ENCODE measurements at places on chromosomes 11 and 22.

DNA sequence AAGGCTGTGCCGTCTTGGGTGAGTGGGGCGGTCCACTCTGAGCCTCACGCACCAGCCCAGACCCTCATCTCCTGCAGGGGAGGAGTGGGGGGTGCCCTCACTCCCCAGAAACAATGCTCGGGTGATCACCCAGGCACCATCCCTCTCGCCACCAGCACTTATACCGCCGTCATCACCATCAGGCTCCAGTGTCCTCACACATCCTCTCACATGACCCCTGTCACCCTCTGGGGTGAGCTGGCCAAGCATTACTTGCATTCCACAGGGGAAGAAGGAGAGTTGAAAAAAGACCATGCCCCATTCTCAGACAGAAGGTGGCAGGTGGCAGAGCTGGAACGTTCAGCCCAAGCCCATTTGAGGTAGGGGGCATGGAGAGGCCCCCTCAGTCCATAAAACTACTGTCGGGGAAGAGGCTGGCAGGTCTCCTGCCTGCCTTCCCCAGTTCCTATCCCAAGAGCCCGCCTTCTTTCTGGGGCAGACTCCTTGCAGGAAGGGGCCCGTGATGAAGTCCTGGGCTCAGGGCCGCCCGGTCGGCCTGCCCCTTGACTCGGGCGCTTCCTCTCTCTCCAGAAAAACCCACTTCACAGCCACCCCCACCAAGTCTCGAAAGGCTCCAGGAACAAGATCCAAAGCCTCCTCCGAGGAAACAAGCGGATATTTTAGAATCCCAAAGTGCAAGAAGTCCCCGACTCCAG, 153.3 kb downstream of the DSCAML1 start:
- no peak for DNase-seq

GRCh38 chr11:63879598-63880402, 37.2 kb downstream of the RCOR2 start:
- DNase-seq, result no peak

DNA sequence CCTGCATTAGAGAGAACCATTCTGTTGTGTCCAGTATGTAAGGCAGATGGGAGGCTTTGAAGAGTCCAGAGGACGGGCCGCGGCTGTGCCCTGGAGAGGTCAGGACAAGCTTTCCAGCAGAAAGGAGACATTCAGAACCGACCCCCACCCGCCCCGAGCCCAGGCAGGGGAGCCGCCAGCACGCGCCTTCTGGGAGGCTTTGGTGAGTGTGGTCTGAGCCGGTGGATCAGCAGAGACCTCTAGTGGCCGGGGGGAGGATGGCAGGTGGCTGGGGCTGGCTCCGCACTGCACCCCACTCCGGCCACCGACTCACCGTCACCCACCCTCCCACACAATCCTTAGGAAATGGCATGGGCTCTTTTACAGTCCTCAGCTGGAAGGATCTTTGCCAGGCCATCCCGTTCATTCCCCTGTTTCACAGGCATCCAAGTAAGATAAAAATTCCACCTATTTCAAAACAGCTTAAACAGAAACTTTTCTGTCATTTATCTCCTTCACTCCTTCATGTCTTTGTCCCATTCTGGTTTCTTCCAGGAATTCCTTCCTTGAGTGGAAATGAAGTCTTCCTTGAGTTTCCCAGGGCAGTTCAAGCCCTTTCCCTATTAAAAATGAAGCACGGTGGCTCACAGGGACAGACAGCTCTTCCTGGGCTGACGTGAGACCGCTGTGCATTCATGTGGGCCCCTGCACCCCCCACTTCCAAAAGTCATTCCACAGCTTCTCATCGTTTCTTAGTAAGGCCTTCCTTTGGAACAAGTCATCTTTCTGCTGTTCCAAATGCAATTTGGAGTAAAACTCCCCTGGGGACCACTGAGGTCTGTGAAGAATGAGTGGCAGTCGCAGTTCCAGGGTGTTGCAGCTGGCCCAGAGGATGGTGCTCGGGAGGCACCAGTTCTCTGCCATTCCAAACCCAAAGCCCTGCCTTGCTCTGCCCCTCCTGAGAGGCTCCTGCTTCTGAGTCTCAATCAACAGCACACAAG, 91.0 kb downstream of the FEZ1 start:
- DNase-seq, result peak; percentile 3

- DNase-seq, result no peak
Measured at GRCh38 chr22:41870786-41871185, 37.9 kb downstream of the SREBF2 start.

- DNase-seq, result no peak
Measured at GRCh38 chr22:26766510-26767350, 109.3 kb downstream of the MIAT start.

DNA sequence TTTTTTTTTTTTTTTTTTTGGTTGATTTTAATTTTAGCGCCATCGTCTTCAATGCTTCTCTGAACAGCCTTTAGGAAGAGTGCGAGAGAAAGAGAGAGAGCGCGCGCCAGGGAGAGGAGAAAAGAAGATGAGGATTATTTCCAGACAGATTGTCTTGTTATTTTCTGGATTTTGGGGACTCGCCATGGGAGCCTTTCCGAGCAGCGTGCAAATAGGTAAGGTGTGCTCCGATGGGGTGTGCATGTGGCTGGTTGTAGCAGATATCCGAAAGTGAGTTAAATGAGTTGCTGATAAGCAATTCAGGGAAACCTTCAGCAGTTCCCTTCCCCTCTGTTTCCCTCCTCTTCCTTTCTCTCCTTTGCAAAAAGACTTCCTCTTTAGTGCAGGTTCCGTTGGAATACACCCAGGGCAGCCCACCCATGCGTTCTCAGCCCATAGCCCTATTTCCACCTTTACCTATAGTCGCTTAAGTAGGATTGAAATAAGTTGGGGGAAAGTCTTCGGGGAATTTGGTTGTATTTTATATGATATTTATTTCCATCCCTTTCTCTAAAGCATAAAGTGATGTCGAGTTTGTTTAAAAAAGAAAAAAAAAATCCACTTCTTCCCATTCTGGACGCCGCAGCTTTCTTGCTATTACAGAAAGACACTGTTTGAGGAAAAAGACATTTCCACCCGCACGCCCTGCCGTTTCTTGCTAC, 1.1 kb downstream of the GRIA4 start:
- DNase-seq, result no peak

GRCh38 chr11:48341466-48341865, 16.7 kb downstream of the OR4C3 start:
- DNase-seq, result no peak

DNA sequence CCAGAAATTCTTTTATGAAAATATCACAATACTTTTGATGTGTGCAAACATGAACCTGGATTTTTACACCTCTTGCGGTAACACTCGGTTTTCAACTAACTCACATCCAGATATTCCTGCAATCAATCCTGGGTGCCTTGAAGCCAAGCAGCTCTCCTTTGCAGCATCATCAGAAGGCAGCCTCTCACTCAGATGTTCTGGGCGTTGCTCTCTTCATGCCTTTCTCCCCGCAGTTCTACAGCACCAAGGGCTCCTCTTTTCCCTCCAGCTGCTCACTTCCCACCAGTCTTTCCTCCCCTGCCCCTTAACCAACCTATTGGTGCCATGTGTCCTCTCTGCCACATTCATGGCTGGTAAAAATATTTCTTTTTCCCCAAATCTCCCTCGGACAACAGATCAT, 2.9 kb downstream of the FAM181B start:
- DNase-seq, result no peak

DNA sequence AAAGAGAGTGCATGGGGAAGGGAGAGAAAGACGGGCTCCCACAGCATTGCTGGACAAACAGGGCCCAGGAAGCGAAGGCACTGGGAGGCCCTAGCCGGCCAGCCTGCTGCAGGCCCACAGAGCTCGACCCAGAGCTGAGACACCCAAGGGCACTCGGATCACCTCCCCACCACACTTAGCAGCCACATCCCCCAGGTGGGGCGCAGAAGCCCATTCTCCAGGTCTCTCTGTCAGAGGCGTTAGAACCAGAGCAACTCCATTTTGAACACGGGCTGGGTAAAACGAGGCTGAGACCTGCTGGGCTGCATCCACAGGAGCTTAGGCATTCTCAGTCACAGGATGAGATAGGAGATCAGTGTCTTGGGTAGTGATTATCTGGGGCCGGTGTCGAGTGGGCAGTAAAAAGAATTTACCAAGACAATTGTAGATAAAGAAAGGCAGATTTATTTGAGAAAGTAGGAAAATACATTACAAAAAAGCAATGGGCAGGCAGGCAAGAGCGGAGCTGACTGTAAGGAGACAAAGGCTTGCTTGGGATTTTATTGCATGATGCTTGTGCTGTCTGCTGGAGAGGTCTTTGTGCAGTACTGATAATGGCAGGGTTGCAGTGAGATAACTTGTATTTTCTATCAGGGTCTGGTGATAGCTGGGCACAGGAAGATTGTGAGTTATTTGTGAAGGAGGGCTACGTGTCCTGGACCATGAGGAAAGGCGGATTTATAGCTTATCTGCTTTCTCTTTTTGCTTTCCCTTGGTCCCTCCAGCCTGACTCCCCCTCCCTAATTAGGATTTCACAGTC, 13.4 kb upstream of the CAPN5 start:
- no peak for DNase-seq

DNA sequence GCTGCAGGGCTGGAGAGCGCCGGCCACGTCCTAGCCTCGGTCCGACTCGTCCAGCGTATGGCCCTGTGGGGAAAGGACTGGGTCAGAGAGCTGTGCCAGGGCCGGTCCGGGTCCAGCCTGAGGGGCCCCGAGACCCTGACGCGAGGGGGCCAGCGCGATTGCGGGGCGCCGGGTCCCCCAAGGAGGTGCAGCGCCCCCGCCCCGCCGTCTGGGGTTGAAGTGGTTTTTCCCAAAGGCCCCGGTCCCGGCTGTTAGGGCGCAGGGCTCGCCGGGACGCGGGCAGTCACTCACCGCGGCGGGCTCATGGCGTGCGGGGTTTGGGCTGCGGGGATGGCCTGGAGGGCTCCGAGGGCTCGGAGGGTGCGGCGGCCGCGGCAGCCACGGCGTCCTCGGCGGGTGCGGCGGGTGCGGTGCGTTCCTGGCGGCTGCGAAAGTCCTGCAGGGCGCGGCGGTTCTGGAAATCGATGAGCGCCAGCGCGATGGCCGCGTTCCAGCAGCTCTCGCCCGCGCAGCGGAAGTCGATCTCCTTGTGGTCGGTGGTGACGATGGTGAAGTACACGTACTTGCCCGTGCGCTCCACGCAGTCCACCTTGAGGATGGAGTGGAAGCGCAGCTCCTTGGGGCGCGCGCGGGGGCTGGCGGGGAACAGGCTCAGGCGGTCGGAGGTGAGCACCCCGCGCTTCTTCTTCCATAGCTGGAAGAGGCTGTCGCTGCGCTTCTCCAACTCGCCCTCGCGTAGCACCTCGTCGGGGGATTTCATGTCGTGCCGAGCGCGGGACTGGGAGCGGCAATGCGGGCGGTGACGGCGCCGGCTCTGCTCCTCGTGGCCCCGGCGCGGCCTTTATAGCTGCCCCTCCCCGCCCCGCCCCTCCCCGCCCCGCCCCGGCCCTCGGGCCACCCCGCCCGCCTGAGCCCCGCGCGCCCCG, at the start of gene PHLDA2:
Gene PHLDA2, minus strand, starts transcription at position 816 of the 926 bp plus-strand sequence. Its CDS starts 56 bp downstream, at position 760.
- DNase-seq, result no peak

GRCh38 chr11:4580124-4580523, 1.4 kb upstream of the OR52I2 start:
- DNase-seq, result no peak

- DNase-seq, result no peak
Measured at GRCh38 chr11:16603890-16604793, 134.3 kb upstream of the C11orf58 start.

- no peak for DNase-seq
Measured at GRCh38 chr22:31901388-31902137, 42.8 kb upstream of the YWHAH start.

- DNase-seq, result no peak
Measured at GRCh38 chr22:47030881-47031627, 268.6 kb downstream of the TBC1D22A start.

DNA sequence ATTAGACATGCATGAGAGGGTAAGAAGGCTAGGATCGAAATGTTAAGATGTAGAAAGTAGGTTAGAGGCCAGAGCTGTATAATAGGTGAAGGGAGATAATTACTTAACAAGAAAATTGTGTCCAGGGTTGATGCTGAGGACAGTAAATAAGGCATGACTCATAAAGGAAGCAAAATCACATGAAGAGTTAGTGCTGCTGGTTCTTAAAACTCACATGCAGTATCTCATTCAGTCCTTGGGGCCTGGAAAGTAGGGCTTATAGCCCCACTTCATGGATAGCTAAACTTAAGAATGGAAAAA, 130.2 kb downstream of the NCAM1 start:
- DNase-seq, result no peak

- peak; percentile 51 for DNase-seq
Measured at GRCh38 chr11:114059278-114059983, at the start of gene ZBTB16. Gene ZBTB16 (plus strand): TSS chr11:114059711. CDS start chr11:114063301, 3,590 bp downstream.

DNA sequence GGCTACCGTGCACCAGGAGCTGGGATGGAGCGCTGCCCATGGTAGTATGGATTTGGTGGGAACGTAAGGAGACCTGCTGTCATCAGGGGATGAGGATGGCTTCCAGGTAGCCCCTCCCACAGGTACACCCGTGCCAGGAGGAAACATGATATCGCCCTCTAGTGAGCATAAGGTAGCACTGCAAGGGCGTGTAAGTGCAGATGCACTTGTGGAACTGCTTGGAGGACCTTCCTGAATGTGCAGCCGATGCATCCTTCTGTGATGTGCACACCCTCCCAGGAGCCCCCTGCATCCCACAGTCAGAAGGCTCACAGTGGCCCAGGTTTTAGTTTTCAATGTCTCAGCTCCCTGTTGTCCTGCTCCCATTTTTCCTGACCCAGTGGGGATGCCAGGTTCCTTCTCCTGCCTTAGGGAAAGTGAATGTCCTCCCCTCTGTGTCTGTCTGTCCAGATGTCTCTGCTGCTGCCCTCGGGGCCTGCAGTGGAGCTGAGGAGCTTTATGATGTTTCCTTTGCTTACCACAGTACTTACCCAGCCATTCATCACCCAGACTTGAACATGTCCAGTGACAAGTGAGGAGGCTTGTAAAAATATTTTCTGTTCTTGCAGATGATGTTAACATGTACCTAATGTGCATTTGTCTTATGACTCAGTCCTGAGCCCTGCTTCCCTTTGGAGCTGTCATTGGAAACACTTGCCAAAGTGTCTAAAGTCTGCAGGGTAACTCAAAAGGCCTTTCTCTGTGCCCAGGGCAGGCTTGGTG, 49.2 kb downstream of the DBX1 start:
- DNase-seq, result no peak

DNA sequence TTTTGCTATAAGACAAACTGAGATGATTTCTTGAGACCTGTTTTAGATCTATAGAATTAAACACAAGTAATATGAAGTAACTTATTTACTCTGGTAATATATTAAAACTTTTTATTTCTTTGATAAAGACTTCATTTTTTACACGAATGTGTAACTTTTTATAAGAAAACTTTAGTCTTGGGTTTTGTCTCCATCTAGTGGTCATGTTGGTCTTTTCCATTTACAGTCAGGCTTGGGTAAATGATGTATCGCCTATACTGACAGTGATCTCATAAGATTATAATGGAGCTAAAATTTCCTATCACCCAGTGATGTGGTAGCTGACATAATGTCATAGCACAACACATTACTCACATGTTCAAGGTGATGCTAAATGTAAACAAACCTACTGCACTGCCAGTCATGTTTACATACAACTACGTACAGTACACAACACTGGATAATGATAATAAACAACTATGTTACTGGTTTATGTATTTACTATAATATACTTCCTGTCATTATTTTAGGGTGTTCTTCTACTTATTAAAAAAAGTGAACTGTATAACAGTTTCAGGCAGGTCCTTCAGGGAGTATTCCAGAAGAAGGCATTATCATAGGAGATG, 7.5 kb upstream of the C11orf97 start:
- no peak for DNase-seq

All from activated CD8-positive, alpha-beta memory T cell treated with anti-CD3 and anti-CD28 coated beads for 1 hour (primary cell).